ENCODE measurements at places on chromosomes 11 and 22.

DNA sequence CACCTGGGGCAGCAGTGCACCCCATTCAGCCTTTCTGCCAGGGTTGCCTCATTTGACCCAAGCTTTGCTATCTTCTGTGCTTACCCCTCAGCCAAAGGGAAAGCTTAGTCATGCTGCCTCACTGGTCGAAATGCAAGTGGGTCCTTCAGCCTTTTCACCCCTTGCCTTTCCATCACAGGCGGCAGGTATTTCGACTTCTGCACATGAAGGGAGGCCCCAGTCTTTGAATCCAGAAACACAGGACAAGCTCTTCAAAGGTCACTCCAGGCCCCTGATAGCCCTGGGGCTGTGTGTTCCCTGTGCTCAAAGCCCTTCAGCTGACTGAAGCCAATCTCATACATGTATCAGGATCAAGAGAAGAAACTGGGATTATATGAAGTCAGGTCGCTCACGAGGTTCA is 129.7 kb downstream of the SNX19 start:
- no peak for DNase-seq

- DNase-seq, result no peak
These were observed 39.1 kb downstream of the SLC35F2 start for GRCh38 chr11:107819361-107820014.

DNA sequence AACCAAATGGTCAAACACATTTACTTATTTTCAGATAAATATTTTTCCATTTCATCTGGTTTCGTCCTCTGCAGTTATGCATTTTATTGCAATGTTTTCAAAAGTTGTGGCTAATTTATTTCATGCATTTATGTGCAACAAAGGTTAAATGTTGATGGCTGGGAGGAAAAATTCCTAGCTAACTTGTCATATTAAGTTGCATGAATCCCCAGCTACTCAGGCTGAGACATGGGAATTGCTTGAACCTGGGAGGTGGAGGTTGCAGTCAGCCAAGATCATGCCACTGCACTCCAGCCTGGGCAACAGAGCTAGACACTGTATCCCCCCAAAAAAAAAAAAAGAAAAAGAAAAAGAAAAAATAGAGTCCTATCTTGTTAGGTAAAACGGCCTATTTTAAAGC is 1862.4 kb upstream of the RAG2 start:
- no peak for DNase-seq

- DNase-seq, result no peak
These were observed 35.3 kb downstream of the IGF2 start for GRCh38 chr11:2103668-2104523.

Data from GM13977 (cell line).